CD4-positive, alpha-beta T cell treated with Interleukin-1 beta for 1 hour (primary cell): ENCODE measurements at places on chromosomes 12 and 14.
A peak's percentile ranks its signal among the peaks of the same experiment; 100 is the strongest.

DNA sequence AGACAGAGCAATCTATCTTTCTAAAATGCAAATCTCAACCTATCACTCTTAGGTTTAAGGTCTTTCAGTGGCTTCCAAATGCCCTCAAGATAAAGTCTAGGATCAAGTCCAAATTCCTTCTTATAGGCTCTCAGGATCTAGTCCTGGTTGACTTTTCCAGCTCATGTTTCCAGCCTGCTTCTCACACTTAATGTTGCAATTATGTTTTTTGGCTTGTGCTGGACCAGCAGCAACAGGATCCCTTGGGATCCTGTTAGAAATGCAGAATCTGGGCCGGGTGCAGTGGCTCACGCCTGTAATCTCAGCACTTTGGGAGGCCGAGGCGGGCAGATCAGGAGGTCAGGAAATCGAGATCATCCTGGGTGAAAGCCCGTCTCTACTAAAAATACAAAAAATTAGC lies 10.6 kb downstream of the GPR33 start:
- DNase-seq: no peak

DNA sequence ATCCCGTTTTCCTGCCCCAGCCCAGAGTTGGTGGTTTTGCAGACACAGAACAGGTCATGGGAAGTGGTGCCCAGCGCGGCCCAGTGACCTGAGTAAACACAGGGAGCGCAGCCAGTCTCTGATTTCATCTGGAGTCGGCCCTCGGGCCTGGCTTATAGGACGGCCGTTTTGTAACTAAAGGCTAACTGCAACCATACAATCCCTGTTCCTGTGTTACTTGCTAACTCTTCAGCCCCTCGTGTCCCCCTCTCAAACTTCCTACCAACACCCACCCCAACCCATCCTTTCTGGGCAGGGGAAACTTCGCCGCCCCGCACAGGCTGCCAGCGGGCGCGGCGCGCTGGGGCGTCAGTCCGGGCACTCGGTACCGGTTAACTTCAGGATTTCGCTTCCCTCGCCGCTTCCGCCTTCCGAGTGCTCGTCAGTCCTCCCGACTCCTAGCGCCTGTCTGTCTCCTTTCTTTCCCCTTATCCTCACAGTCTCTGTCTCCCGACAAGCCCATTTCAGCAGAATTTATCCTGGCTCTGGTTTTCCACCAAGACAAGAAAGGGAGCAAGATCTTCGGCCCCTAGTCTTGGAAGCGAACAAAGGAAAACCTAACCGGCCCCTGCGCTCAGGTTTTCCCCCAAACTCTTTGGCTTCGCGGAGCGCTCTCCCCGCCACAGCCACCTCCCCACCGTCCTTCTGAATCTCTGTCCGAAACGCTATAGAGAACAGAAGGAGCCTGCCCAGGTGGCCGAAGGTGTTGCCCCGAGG lies 2.0 kb downstream of the SIX1 start:
- no peak for DNase-seq

GRCh38 chr12:31231611-31232360 lies 94.2 kb downstream of the SINHCAF start:
- no peak for DNase-seq

DNA sequence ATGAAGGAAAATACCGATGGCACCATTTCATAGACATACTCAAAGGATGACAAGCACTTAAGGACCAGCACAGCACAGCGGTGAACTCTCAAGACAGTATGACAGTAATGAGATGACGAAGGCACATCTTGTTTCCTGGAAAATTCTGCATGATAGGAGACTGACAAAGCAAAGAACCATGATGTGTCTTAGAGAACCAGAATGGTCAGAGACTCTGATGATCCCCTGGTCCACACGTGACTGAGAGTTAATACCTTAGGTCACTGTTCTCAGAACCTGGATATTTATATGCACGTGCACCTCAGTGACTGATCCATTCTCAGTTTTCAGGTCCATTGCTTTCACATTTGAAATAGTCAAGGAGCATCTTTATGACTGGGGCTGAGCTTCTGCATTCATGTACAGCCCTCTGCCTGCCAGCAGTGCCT lies 35.3 kb downstream of the PROX2 start:
- DNase-seq: no peak

DNA sequence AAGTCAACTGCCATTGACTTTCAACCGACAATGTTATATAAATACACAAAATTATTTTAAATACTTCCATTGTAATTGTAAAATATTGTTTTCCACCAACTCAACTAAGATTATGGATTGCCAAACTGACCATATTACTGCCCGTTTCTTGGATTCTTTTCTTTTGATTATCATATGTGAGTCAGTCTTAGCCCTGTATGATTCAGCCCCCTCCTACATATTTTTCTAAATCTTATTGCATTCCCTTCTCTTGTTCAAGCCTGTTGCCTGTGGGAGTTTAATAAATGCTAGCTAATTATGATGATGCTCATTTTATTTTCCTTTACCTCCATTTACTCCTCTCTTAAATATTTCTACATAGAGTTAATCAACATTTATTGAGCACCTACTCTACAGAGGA lies 6.8 kb downstream of the RASSF9 start:
- DNase-seq: no peak

DNA sequence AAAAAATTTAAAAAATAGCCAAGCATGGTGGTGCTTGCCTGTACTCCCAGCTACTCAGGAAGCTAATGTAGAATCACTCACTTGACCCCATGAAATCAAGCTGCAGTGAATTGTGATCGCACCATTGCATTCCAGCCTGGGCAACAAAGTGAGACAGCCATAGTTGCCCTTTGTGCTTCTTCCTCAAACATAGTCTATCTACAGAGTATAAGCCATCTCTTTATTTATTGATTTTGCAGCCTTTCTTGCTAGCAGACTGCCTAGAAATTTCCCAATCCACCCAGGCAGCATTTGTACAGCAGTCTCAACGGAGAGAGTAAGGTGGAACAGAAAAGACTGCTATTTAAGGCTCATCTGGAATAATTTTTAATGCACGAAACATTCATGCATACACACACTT lies 68.8 kb downstream of the IPO8 start:
- no peak for DNase-seq

GRCh38 chr14:100640471-100641273 lies 53.5 kb upstream of the BEGAIN start:
- peak; percentile 77 for DNase-seq

- DNase-seq: no peak
Measured at GRCh38 chr12:122944605-122945592, 21.4 kb downstream of the ABCB9 start.

GRCh38 chr12:42322567-42322966 lies 3.3 kb downstream of the ZCRB1 start:
- no peak for DNase-seq

GRCh38 chr14:55190906-55191202 lies 531 bp downstream of the DLGAP5 start:
- no peak for DNase-seq

DNA sequence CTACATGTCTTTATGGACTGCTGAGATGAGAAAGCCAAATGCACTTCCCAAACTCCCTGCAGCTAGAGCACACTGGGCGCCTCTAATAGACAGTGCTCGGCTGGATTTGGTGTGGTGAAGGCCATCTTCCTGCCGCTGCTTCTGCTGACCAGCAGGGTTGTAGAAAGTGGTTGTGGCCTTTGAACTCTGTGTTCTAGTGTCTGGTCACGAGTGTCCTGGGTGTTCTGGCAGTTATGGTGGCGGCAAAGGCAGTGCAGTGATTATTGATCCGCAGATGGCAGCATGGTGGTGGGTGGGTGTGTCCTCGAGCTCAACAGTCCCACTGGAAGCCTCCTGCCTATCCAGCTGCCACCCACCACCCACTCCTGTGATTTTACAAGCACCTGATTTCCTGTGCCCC lies 43.4 kb downstream of the SMIM41 start:
- no peak for DNase-seq

- DNase-seq: no peak
Measured at GRCh38 chr12:51471111-51471864, 46.7 kb downstream of the SLC4A8 start.

DNA sequence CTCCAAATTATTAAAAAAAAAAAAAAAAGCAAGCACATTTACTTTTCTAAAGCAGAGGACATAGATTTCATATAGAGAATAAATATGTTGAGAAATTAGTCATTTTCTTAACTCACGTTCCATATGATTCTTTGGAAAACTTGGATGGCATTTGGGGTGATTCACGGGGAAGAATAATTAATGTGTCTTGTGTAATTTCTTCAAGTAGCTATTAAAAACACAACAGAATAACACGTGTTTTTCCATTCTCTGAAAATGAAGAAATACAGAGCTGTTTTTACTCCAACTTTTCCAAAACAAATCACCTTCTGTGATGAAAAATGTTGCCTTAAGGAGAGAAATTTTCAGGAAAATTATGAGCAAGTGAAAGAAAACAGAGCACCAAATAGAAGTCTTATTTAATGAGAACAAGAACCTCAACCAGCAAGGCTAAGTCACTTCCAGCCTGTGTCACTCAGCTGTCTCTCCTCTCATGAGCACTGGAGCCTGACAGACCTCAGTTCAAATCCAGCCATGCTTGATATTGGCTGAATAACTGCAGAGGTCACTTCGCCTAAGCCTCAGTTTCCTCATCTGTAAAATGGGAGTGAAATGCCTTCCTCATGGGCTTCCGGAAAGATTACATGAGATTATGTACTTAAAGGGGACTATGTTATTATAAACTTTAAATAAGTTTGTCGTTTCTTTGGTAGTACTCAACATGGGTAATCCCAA lies 42.8 kb upstream of the NUAK1 start:
- no peak for DNase-seq

DNA sequence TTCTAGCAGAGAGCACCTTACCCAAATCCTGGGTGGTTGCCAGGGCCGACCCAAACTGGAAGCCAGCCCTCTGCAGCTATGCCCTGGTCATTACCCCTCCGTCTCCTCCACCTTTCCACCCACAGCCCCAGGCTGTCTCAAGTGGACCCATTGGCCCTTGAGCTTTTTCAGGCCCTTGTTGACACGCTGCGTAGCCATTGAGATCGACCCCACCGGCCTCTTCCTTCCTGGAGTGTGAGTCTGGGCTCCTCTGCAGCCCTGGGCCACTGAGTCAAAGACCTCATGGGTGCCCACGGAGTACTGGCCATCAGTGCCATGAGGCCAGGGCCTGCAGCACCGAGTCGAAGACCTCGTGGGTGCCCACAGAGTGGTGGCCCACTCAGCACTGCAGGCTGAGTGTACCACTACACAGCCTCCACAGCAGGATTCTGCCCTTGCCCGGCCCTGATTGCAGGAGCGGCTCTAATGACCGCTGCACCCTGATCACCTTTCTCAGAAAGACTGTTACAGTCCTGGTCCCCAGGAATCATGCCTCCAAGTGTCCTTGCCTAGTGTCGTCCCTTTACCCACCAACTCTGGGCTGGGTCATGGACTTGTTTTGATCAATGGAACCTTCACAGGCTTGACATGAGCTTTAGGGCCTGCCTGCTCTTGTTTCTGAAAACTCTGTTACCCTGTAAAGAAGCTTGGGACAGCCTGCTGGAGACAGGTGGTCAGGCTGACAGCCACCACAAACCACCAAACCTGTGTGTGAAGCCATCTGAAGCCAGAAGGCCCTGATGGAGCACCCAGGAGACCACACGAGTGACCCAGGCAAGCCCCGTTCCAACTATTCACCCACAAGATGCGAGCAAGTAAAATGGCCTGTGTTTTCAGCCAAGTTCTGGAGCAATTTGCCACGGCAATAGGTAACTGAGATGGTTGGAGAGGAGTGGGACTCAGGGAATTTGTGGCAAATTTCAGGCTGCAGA lies 39.6 kb upstream of the TRAF3 start:
- no peak for DNase-seq

- no peak for DNase-seq
Measured at GRCh38 chr14:91231446-91231845, 13.1 kb downstream of the GPR68 start.

DNA sequence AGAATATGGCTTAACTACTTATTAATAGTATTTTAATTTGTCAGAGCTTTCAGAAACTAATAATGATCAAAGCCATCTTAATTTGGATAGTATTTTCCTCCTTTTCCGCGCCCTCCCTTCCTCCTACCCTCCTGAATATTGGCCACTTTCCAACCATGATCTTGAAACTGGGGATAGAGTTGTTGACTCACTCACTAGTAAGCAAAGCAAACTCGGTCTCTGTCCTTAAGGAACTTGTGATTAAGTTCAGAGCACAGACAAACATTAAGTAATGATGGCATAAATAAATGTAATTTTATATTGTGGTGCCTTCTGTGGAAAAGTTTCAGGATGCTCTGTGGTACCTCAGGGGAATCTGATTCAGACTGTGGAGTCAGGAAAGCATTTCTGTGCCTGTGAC lies 75.7 kb downstream of the LRRK2 start:
- DNase-seq: no peak

- DNase-seq: no peak
Measured at GRCh38 chr12:33581613-33582122, 142.0 kb upstream of the SYT10 start.

DNA sequence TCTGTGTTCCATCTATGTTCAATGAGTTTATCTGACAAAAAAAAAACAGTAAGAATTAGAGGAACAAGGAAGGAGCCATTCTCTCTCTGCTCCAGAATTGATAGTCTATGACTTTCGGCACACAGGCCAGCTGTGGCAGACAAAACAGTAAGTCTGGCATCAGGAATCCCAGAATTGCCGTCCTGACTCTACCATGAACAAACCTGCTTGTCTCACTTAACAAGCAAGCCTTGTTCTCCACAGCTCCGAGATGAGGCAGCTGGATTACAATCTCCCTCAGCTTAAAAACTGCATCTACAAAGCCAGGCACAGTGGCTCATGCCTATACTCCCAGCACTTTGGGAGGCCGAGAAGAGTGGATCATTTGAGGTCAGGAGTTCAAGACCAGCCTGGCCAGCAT lies 153.6 kb upstream of the TMCC3 start:
- no peak for DNase-seq

DNA sequence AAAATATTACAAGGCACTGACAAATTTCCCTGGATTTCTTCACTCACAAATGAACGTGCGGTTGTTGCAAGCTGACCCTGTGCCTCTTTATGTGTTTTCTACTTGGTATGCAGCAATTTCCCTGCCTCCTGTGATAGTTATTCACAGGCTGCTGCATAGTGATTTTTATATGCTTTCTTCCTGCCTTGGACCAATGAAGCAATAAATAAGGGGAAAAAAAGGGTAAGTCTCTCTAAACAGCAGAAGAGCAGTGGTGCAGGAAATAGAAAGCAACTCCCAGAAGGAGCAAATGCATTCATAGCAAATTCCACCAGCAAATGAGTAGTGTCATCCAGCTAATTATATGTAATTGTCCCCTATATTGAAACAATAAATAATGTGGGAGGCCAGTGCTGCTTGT lies 737.9 kb downstream of the GALC start:
- no peak for DNase-seq

GRCh38 chr12:49644620-49644994 lies 21.2 kb downstream of the PRPF40B start:
- DNase-seq: peak; percentile 86

- DNase-seq: peak; percentile 19
Measured at GRCh38 chr14:55731881-55732498, 152.0 kb downstream of the KTN1 start.

DNA sequence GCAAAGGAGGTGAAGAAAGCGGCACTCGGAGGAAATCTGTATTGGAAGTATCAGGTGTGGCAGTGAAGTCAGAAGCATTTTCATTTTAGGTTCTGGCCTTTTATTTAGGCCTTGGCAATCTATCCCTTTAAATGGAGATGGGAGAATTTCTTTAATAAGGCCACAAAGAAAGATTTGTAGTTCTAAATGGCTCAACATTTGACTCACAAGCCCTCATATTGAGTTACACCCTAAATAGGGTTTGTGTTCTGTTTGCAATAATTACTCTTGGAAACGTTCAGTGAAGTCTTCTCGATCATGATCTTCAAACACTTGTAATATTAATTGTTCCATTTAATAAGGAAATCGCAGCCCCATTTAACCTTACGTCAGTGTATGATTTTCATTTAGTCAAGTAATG lies 25.3 kb upstream of the TMEM260 start:
- no peak for DNase-seq
